ENCODE measurements at places on chromosomes 4 and X. TPM values are rescaled to one million over a fixed set of nuclear protein-coding genes. Genes with fewer than 3 reads are reported as not detected.
A peak's percentile ranks its signal among the peaks of the same experiment; 100 is the strongest.

TRIM60 gene
- total RNA-seq, result not detected

GRCh38 chr4:7672601-7673000 lies 237.9 kb upstream of the PSAPL1 start:
- no peak for DNase-seq

DNA sequence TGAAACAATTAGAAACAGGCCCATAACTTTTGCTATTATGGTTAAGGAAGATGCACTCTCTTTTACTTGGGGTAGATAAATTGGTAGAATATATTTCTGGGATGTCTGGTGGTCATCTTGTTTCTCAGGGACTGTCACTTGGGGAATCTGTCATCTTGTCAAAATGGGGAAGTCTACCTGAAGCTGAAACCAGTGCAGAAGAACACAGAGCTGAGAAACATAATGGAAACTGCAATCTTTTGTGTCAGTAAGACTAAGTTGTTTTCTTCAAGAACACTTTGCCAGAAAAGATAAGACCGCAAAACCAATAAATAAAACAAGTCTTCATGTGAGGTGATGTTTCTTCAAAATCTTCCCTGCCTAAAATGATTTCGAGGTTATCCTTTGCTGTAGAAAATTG lies 92.0 kb downstream of the NAA11 start:
- DNase-seq, result no peak

FRG2 gene
- total RNA-seq, result not detected

DNA sequence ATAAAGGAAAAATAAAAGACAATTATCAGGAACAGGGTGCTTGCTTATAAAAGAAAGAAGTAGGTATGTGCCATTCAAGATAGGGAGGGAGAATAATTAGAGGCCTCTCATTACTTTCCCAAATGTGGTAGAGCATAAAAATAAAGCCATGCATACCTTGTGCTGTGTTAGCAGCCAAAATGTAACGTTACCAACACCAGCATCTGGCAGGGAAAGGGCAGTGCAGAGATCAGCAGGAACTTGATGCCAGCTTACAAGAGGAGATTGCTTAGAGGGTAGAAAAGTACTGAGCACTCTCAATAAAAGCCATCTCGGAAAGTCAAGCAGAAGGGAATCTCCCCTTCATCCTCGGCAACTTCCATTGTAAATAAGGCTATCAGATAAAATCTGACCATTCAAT lies 195.6 kb downstream of the RASL11B start:
- DNase-seq, result no peak

DNA sequence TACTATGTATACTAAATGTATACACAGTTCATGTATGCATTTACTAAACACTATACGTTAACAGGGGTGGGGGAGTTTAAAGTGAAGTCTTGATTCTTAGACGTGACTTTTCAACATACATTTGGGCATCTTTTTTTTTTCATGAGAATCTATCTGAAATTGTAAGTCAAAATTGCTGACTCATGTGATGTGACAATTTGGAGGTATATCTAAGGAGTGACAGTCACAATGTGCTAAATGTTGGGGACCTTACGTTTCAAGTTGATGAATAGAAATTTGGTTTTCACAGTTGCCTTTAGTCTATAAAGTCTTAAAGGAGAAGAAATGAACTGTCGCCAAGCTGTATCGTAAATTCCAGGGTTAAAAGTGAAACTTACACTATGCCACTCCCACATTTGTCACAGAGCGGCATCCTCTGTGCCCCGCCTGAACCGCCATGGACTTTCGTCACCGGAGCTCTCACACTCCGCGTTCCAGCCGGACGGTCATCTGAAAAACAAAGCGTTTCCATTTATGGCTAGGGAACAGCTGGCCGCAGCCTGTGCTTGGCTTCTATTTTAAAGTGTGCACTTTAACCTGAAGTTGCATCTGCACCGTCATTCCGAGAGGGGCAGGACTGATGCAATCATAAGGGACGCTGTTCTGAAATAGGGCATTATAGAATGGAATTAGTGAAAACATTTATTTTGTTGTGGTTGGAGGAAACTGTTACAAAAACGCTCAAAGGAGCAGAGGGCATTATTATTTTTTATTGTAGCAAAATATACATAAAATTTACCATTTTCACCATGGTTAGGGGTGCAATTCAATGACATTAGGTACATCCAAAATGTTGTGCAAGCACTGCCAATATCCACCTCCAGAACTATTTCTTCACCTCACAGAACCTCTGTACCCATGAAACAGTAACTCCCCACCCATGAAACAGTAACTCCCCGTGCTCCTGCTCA lies 30.9 kb downstream of the PDLIM3 start:
- peak; percentile 93 for DNase-seq

DNA sequence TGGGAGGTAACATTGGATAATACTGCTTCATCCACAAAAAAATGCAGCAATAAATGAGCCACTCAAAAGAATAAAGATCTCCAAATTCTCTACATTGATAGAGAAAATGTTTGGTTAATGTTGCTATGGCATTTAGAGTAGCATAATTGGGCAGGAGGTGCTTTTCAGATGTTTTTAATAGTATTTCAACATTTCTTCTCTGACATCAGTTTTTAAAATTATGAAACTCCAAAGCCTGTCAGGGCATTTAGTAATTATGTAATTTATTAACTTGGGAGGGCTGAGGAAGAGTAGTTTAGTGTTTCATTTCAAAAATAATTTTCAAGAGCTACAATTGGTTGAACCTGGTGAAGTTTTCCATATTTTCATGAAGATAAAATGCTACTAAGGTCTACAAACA lies 211.3 kb upstream of the INTU start:
- DNase-seq, result no peak

GRCh38 chrX:1451661-1452515 lies 821 bp downstream of the ASMTL start:
- no peak for DNase-seq

TEX13D gene
- not detected for total RNA-seq

MEPE gene
- not detected for total RNA-seq

GRCh38 chr4:115562506-115562905 lies 449.1 kb upstream of the NDST4 start:
- DNase-seq, result no peak

DNA sequence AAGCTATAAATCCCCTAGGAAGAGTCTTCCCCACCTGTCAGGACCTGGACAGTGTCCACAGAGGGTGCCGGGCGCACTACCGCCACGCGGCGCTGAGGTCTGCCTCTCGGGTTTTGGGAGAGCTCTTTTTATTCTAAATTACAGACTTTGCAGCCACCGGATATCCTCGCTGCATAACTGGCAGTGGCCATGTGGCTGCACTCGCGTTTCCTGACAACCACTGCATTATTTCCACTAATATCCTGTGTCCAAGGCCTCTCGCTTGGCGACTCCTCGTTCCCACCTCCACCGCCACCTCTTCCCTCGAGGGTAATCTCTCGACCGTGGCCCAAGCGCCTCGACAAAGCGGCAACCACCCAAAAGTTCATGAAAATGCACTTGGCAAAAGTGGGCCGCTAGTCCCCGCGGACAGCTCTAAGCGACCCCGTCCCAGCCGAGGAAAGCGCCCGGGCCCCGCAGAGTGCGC lies 512 bp upstream of the TMEM131L start:
- peak; percentile 74 for DNase-seq

TEC gene
- total RNA-seq, result 4.5 TPM

DNA sequence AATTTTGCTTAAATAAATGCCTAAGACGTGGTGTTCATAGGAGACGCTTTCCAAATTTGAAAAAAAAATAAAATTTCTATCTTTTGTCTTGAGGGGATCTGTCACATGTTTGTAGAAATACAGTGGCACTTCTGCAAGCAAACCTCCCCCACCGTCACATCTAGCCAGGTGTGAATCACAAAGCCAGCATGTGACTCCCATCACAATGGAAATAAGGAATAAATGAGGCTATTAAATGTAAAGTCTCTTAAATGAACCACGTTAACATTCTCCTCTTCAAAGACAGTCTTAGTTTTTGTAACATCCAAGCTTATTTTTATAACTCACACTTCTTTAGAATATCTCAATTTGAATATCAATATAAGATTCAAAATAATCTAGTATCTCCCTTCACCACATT lies 63.0 kb upstream of the CCSER1 start:
- DNase-seq, result no peak

GRCh38 chr4:62517716-62518115 lies 1317.6 kb downstream of the ADGRL3 start:
- DNase-seq, result no peak

DNA sequence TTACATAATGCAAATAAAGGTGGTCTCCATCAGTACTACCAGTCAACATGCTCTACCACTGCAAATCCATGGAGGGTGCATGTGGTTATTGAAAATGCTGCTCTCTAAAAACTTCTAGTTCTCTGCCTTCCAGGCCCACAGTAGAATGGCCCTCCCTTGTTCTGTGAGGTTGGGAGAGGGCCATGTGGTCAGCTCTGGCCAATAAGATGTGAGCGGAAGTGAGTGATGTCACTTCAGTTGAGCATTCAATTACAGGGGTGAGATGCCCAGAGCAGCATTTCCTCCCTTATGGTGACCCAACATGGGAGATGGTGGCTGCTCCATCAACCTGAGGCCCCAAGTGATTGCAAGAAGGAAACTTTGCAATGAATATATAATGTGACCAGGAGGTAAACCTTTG lies 148.8 kb downstream of the CPEB2 start:
- no peak for DNase-seq

DNA sequence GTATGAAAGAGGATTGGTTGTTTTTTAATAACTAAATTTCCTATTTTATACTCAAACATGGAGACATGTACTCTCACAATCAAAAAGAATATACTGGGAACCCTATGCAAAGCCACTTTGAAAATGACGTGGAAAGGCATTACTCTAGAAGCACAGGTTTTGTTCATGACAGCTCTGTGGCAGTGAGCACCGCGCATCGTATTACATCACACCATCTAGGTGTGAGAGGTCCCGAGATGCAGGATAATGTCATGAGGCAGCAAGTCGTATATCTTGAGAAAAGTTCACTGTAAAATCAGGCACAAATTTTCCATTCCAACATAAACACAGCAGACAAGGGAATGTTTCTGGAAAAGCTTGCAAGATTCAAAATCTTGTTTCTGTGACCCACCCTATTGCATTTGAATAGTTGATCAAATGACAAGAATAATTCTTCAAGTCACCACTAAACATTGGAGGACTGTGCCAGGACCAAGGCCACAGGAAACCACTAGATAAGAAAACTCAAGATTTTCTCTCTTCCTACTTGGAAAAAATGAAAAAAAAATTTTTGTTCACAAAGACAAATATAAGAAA lies 127.6 kb downstream of the LDB2 start:
- DNase-seq, result no peak

DNA sequence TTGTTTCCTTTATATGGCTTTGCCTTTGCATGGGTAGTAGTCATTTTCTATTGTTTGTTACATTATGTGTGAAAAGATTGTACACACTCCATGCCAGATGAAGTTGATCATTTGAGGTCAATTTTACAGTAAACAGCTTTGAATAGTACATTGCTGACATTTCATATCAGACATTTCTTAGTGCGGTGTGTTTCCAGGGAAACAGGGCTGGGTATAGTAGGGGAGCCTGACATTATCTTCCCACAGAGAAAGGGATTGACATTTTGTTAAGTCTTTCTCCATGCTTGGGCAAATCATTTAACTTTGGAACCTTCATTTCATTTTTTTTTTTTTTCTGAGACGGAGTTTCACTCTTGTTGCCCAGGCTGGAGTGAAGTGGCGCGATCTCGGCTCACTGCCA lies 5.0 kb downstream of the FUNDC2 start:
- no peak for DNase-seq

Measured in left lung (tissue), 14 donors.